Gastroesophageal sphincter (tissue), 4 donors: ENCODE measurements at places on chromosomes 2 and 18. TPM values are rescaled to one million over a fixed set of nuclear protein-coding genes. Genes with fewer than 3 reads are reported as not detected.

The CYP20A1 gene
- 30.5 TPM for total RNA-seq

The AQP12A gene
- not detected for total RNA-seq

The WDR35 gene
- 20.4 TPM for total RNA-seq

The RAB6C gene
- 1.9 TPM for total RNA-seq

The HJURP gene
- total RNA-seq: not detected

The CCDC102B gene
- 5.1 TPM for total RNA-seq

The FOXI3 gene
- not detected for total RNA-seq

The STPG4 gene
- total RNA-seq: 0.67 TPM

The STARD6 gene
- total RNA-seq: not detected

The DPYSL5 gene
- total RNA-seq: 0.40 TPM

The EN1 gene
- total RNA-seq: 0.23 TPM

The TEKT4 gene
- not detected for total RNA-seq
